Activated CD4-positive, alpha-beta memory T cell treated with anti-CD3 and anti-CD28 coated beads for 36 hours (primary cell): ENCODE measurements at places on chromosomes 6 and 20.

DNA sequence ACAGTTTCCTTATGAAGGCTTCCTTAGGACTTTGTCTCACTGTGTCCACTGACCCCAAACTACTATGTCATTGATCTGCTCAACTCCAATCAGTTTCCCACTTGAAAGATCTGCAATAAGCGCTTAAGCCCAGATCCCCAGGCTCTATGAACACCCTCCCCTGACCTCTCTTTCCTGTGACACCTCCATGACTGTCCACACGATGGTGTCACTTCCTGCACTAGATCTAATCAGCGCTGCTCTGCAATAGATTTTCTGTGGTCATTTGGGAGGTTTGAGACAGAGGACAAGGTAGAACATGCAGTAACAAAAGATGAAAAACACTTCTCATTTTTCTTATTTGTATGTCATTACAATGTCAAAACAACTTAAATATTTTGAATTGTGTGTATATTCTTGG, 304.6 kb upstream of the AGPAT4 start:
- DNase-seq = no peak

- DNase-seq = no peak
Observed at GRCh38 chr6:15389765-15390723, 144.2 kb downstream of the JARID2 start.

GRCh38 chr20:45266977-45267376, 12.6 kb upstream of the SLPI start:
- DNase-seq = no peak

DNA sequence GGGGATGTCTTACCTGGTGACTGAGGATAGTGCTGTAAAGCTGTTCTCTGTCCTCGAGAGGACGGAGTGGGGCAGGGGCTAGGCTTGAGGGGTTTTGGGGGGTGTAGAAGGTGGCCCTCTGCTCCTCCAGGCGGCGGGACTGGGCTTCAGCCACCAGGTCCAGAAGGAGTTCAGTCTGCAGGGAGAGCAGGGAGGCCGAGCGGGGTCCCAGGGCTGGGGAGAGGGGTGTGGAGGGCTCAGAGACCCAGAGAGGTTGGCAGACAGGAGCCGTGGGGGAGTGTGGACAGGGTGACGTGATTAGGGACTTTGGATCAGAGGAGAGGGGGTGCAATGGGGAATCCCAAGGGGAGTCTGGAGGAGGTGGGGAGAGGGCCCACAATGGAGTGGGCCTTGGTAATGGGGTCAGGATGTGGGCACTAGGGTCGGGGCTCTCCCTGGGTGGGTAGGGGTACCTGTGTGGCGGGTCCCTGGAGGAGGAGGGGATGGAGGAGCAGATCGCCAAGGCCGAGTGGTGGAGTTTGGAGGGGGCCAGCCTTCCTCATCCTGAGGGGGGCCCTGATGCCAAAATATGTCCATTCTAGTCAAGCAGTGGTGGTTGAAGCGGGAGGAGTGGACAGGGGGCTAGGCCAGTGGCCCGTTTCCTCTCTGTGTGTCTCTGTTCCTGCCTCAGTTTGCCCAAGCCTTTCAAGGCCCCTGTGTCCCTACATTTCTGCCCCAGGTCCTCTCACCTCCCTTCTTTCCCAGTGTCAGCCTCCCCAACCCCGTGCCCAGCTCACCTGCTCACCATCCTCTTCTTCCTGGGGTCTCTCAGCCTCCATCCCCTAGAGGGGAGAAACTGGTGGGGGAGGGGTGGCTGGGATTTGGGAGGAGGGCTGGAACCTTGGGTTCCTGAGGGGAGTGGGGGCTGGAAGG, 491 bp downstream of the GPSM3 start:
- peak; percentile 49 for DNase-seq

DNA sequence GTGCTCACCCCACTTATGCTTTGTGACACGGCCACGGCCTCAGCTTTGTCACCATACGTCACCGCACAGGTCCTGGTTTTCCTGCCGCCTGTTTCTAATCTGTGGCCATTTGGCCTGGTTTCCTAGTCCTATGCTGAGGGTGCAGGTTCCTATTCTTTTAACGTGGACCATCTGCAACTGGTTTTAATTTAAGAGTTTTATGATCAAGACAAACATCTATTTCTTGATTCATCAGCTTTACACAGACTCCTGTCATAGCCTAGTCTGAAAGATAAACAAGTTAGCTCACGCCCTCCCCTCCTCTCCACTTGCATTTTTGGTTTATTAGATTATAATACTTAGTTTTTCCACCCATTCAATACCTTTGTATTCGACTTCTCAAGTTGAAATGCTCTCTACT, 97.5 kb upstream of the RPS6KA2 start:
- no peak for DNase-seq

- DNase-seq = peak; percentile 87
Observed at GRCh38 chr6:422433-423054, 31.0 kb downstream of the IRF4 start.

GRCh38 chr6:20464041-20464440, 62.4 kb downstream of the E2F3 start:
- no peak for DNase-seq

DNA sequence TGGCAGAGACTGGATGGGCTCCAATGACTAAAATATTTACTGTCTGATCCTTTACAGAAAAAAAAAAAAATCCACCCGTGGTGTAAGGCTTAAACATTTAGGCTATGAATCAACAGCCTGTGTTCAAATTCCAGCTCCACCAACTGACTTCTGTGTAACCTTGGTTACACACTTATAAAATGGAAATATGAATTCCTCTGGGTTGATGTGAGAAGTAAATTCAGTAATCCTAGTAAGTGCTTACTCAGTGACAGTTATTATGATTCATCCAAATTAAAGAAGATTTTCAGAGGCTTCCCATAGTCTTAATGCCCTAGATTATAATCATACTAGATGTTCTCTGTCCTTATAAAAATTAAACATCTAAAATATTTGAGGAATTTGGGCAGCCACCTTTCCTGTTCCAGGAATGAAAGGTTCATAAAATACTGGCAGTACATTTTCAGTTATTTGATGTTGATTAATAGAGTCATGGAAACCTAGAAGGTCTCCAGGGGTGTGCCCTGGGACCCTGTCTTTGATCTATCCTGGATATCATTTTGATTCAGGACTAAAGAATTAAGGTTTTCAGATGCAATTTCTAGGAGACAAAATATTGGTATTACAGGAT, 180.3 kb upstream of the ZNF217 start:
- no peak for DNase-seq

DNA sequence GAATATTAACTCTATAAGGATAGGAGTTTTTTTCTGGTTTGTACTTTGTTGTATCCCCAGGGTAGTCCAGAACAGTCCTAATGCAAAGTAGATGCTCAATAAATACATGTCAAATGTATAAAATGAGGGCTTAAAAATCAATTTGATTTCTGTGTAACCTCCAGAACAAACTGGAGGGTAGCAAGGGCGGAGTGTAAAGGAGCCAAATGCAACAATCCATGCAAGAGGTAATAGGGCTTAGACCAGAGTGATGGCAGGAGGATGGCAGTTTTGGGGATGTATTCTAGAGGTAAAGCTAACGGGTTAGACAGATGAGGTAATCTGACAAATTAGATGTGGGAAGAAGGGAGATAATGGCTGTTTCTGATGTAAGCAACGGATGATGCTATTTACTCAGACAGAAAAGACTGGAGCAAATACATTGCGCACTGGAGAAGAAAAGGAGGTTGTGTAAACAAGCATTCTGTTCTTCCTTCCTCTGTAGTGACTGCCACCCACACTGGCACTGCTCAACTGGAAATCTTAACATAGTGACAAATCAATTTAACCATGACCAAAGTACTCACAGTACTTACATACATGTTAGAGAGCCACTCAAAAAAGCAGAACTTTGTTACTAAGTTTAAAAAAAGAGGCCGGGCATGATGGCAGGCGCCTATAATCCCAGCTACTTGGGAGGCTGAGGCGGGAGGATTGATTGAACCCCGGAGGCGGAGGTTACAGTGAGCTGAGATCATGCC, 2.0 kb downstream of the ZNF318 start:
- no peak for DNase-seq

- no peak for DNase-seq
Observed at GRCh38 chr6:121867095-121867494, 431.6 kb downstream of the GJA1 start.
